Common myeloid progenitor, CD34-positive (primary cell): ENCODE measurements at places on chromosomes 16 and 17.
A peak's percentile ranks its signal among the peaks of the same experiment; 100 is the strongest.

DNA sequence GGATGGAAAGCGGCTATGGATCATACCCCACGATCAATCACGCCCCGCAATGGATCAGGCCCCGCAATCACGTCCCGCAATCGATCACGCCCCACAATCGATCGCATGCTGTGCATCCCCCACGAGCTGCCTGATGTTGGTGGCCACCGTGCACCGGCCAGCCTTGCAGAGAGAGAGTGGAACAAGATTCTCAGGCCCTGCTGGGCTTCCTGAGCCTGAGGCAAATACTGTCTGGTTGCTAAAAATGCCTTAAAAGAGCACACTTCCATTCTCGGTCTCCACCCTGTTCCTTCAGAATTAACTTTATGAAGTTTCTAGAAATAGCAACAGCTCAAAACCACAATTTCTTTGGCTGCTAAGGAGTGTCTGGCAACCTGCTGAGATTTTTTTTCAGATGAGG lies 81.5 kb downstream of the VPS53 start:
- DNase-seq: no peak
- H3K4me3 ChIP-seq: no peak overlapping the region
- peaks cover 2% of the 10 kb centered on the region for H3K36me3 ChIP-seq
- H3K27me3 ChIP-seq: no peaks in the 10 kb centered on the region

GRCh38 chr16:4500272-4500671 lies 24.1 kb downstream of the HMOX2 start:
- no peak for DNase-seq
- H3K27ac ChIP-seq: no peak overlapping the region
- H3K4me3 ChIP-seq: no peak overlapping the region
- no peaks in the 10 kb centered on the region for H3K27me3 ChIP-seq
- peaks cover 12% of the 10 kb centered on the region for H3K36me3 ChIP-seq

- peak; percentile 52 for DNase-seq
- no peak overlapping the region for H3K4me3 ChIP-seq
- peaks cover 81% of the 10 kb centered on the region for H3K36me3 ChIP-seq
- H3K4me1 ChIP-seq: no peaks in the 10 kb centered on the region
- H3K27ac ChIP-seq: no peak overlapping the region
- H3K27me3 ChIP-seq: no peaks in the 10 kb centered on the region
Measured at GRCh38 chr16:30715750-30716445, 16.9 kb downstream of the SRCAP start.

GRCh38 chr17:14461227-14461548 lies 160.3 kb downstream of the HS3ST3B1 start:
- H3K27ac ChIP-seq: no peak overlapping the region
- no peak for DNase-seq
- no peaks in the 10 kb centered on the region for H3K27me3 ChIP-seq
- no peak overlapping the region for H3K4me3 ChIP-seq
- H3K4me1 ChIP-seq: no peaks in the 10 kb centered on the region

DNA sequence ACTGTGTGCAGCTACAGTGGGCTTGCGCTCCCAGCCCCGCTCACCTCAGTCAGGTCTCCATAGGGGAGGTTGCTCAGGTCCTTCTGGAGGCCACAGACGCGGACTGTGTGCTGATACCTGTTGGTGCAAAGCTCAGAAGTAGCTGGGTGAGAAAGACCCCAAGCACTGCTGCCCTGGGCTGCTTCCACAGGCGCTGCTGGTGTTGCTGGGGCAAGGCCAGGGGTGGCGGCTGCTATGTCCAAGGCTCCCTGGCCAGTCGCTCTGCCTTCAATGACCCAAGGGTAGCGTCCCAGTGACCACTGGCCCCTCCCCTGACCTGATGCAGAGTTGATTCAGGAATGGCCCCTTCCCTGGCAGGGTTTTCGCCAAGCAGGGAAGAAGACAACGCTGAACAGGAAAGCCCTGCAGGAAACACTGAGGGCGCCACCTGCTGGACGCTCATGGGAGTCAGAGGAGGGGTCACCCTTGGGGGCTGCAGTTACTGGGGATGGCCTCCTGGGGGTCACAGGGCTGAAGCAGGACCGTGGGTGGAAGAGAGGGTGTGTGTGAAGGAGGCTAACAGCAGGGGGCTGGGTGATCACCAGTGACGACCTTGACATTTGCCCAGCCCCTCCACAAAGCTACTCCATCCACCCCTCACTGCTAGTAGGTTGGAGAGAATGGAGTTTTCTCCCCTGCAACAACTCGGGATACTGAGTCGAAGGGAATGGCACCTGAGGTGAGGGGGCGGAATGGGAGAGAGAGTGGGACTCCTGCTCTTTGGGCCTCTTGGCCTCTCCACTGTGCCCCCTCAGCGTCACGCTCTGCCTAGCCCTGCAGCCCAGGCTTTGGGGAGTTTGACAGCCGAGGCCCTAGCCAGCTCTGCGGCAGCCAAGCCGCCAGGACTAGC lies 38.3 kb downstream of the ABCC12 start:
- H3K36me3 ChIP-seq: no peaks in the 10 kb centered on the region
- peak; percentile 75 for DNase-seq
- H3K27me3 ChIP-seq: no peaks in the 10 kb centered on the region
- H3K4me1 ChIP-seq: no peaks in the 10 kb centered on the region
- no peak overlapping the region for H3K27ac ChIP-seq

DNA sequence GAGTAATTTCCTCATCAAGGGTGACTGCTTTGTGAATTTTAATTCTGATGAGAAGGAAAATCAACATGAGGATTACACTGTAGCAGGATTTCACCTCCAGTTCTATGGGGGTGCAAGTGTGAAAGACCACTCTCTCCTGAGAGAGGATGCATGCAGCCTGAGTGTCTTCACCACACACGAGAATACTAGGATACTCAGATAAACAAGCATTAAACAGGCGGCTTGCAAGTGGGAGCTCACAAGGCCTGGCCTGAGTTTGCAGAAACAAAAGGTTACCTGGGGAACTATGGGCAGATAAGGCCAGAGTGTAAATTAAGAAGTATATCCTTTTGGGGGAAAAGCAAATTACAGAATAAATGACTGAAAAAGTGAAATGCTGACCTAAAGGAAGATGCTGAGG lies 46.6 kb downstream of the MYH10 start:
- peaks cover 6% of the 10 kb centered on the region for H3K36me3 ChIP-seq
- no peak overlapping the region for H3K27ac ChIP-seq
- H3K4me1 ChIP-seq: no peaks in the 10 kb centered on the region
- no peak for DNase-seq

DNA sequence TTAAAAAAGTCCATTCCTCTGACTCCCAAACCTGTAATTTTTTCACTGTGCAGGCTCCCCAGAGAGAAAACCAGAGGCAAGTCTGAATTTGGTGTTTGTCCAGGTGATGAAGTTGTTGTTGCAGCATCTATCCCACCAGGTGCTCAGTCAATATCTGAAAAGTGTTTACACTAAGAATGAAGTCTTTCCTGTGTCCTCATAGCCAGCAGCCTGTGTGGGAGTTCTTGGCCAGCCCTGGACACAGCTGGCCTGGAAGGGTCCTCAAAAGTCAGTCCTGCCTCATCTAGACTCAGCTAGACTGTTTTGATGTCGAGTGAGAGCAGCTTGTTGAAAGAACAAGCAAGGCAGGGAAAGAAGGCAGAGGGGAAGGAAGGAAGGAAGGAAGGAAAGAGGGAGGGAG lies 3.3 kb upstream of the PMP22 start:
- no peak for DNase-seq
- H3K27me3 ChIP-seq: peaks cover 7% of the 10 kb centered on the region
- H3K4me1 ChIP-seq: no peaks in the 10 kb centered on the region
- H3K4me3 ChIP-seq: no peak overlapping the region

DNA sequence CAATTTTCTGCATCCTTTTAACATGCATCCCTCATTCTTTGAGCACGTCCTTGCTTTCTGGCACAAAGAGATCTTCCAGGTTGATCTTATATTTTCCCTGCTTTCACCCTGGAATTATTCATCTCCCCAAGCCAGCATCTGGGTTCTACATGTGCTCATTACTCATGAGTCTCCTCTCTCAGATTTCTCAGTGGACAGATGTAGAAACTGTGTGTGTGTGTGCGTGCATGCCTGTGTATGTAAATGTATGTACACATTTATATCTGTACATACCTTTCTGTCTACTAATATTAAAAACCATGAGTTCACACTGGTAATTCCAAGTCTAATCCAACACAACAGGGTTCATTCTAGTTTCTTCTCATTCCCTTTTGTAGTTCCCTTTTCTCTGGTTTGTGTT lies 41.9 kb upstream of the NSRP1 start:
- H3K4me1 ChIP-seq: no peaks in the 10 kb centered on the region
- H3K27ac ChIP-seq: no peak overlapping the region
- H3K27me3 ChIP-seq: no peaks in the 10 kb centered on the region
- no peak overlapping the region for H3K4me3 ChIP-seq
- no peaks in the 10 kb centered on the region for H3K36me3 ChIP-seq

DNA sequence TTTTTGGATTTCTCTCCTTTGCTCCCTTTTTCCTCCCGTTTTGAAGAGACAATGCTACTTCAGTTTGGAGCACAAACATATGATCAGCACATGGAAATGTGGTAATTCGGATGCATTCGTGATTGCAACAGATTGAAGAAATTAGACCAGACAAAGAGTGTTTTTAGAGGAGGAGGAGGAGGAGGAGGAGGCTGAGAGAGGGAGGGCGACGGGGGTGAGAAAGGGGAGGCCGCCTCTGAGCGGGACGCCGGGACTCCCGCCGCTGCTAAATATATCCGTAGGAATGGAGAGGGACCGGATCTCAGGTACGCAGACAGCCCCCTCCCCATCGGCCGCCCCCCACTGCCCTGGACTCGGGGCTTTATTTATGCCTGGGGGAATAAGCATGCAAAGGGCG lies 179.3 kb downstream of the SEC14L1 start:
- peaks cover 80% of the 10 kb centered on the region for H3K4me1 ChIP-seq
- peak overlapping the region; percentile 11 for H3K4me3 ChIP-seq
- DNase-seq: no peak
- no peak overlapping the region for H3K27ac ChIP-seq

DNA sequence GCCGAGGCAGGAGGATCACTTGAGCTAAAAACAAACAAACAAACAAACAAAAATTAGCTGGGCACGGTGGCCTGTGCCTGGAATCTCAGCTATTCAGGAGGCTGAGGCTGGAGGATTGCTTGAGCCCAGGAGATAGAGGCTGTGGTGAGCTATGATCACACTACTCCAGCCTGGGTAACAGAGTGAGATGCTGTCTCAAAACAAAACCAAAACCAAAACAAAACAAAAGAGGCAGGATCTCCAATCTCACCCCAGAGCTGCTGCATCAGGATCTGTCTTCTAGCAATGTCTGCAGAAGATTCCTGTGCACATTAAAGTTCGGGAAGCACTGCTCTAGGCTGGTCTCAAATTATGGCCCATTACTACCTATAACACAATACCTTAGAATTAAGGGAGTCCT lies 43.1 kb downstream of the MAP2K6 start:
- H3K4me3 ChIP-seq: no peak overlapping the region
- no peak overlapping the region for H3K27ac ChIP-seq
- DNase-seq: no peak
- no peaks in the 10 kb centered on the region for H3K27me3 ChIP-seq
- H3K36me3 ChIP-seq: no peaks in the 10 kb centered on the region

DNA sequence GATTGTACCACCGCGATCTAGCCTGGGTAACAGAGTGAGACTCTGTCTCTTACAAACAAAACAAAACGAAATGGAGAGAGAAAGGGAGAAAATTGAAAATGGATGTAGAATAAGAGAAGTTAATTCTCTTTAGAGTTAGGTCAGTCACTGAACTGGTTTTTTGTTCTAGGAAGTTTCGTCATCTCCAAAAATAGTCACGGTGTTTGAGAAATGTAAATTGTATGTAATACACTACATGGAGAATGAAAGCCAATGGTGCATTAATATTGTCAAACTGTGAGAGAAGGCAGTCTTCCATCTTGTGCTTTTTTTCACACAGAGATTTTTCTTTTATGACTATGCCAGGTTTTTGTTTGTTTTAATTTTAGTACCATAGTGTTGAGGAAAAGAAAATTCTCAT lies 145.9 kb downstream of the BCAS3 start:
- no peak overlapping the region for H3K27ac ChIP-seq
- no peaks in the 10 kb centered on the region for H3K36me3 ChIP-seq
- H3K4me3 ChIP-seq: no peak overlapping the region
- no peak for DNase-seq

- no peaks in the 10 kb centered on the region for H3K27me3 ChIP-seq
- no peaks in the 10 kb centered on the region for H3K4me1 ChIP-seq
- no peak overlapping the region for H3K27ac ChIP-seq
- no peak overlapping the region for H3K4me3 ChIP-seq
- no peaks in the 10 kb centered on the region for H3K36me3 ChIP-seq
Measured at GRCh38 chr16:28084209-28084608, 20.7 kb upstream of the GSG1L start.

DNA sequence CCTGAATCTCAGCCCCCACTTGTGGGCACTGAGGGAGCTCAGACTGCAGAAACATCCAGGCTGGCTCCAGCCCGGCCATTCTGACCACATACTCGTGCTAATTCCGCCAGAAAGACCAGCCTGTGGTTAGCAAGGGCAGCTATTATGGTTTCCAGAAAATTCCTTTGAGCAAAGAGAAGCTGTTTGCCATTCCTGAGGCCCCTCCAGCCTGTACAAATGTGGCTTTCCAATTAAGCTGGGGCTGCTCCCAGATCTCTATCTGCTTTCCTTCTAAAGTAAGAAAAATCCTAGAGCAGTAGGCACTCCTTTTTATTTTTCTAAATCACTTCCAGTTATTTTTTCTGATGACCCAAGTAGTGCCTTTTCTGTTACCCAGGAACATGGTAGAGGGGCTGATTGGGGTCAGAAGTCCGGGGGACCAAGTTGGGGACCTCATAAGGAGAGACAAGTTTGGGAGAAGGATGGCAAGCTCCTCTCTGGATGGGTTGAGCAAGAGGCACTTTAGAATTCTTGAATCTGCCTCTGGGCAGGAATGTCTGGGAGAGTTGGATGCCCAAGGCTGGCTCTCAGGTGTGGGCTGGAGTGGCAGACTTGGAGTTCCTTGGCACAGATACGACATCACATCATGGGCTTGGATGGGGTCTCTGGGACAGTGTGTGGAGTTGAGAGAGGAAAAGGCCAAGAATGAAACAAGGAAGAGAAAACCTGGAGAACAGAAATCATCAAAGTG lies 83.3 kb upstream of the TNRC6C start:
- no peak overlapping the region for H3K4me3 ChIP-seq
- H3K27me3 ChIP-seq: no peaks in the 10 kb centered on the region
- DNase-seq: no peak
